Calu3 (cell line): ENCODE measurements at places on chromosomes 1 and 21. TPM values are rescaled to one million over a fixed set of nuclear protein-coding genes. Genes with fewer than 3 reads are reported as not detected.

The SELENBP1 gene
- total RNA-seq: 7.8 and 9.8 TPM in 2 replicates

The FCRL5 gene
- total RNA-seq: not detected in 2 replicates

The NLRP3 gene
- total RNA-seq: 0.26 and 0.32 TPM in 2 replicates

DNA sequence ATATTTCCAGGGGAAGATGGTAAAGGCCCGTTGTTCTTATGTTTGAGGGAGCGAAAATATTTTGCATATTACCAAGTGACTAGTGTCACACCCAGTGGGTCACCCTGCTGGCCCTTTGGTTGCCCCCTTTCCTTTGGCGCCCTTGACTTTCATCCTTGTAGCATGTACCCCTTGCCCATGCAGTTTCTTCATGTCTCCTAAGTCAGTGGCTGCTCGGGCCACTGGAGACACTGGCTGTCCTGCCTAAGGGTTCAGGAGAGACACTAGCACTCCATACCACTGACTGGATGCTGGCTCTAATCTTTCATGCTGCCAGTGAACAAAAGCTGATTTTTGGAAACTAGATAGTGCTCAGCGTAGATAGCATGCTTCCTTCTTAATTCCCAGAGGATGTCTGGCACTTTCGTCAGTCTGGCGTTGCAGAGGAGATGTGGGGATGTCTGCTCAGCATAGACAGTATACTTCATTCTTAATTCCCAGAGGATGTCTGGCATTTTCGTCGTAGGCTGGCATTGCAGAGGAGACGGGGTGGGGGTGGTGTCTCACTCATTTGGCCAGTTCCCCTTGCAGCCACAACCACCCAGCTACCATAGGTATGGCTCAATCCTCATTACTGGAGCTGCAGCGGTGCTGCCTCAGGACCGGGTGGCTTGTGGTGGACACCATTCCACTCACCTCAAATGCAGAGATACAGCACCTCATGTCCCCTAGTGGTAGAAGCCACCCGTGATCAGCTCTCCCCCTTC, 770.9 kb upstream of the TPTE start:
- H3K4me1 ChIP-seq: no peaks in the 10 kb centered on the region
- H3K4me3 ChIP-seq: no peak overlapping the region
- no peak for DNase-seq
- no peaks in the 10 kb centered on the region for H3K27me3 ChIP-seq
- no peaks in the 10 kb centered on the region for H3K36me3 ChIP-seq

DNA sequence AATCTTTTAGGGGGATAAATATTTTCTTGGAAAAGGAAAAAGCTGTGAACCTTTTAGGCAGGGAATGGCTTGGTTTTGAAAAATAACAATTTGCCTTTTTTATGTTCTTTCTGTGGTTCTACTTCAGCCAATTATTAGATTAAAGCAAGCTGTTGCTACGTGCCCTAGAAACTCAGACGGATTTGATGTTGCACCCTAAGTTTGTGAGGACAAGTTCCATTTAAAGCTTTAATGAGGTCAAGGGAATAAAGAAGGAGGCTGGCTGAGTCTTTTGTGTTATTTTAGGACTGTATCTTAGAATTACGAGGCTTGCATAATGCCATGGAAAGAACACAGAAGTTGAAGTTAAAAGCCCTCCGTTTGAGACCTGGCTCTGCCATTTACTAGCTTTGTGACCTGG, 216.9 kb downstream of the NUF2 start:
- H3K27me3 ChIP-seq: peaks cover 1% of the 10 kb centered on the region
- H3K4me3 ChIP-seq: no peak overlapping the region
- no peaks in the 10 kb centered on the region for H3K4me1 ChIP-seq
- no peak for DNase-seq
- no peak overlapping the region for H3K27ac ChIP-seq
- H3K36me3 ChIP-seq: no peaks in the 10 kb centered on the region

GRCh38 chr1:119816407-119816806, 5.1 kb upstream of the REG4 start:
- H3K36me3 ChIP-seq: no peaks in the 10 kb centered on the region
- no peak overlapping the region for H3K4me3 ChIP-seq
- no peak for DNase-seq
- H3K27ac ChIP-seq: no peak overlapping the region
- no peaks in the 10 kb centered on the region for H3K27me3 ChIP-seq

GRCh38 chr1:101278845-101279244, 42.0 kb downstream of the S1PR1 start:
- H3K27me3 ChIP-seq: peaks cover 51% of the 10 kb centered on the region
- no peak overlapping the region for H3K27ac ChIP-seq
- DNase-seq: no peak
- H3K36me3 ChIP-seq: no peaks in the 10 kb centered on the region
- no peak overlapping the region for H3K4me3 ChIP-seq

DNA sequence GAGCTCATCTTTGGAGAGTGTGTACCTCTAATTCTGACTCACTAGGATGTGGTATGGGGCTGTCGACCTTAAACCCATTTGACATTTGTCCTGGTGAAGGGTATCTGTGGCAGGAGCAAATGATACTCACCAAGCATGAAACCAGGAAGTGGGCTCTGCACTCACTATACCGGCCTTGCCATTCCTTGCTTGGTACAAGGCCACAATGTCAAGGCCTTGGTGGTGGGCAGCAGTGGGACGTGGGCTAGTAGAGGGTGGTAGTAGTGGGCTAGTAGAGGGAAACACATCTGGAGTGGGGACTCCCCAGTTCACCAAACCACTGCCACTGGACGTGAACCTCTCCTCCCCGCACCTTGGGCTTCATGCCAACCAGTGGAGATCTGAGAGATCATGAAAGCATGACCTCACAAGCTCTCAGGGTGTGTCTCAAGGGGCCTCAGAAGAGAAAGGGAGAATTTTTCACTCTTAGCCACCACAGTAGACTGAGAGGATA, 11.5 kb downstream of the TNFSF4 start:
- H3K4me3 ChIP-seq: no peak overlapping the region
- peaks cover 2% of the 10 kb centered on the region for H3K36me3 ChIP-seq
- peaks cover 9% of the 10 kb centered on the region for H3K4me1 ChIP-seq
- DNase-seq: no peak

- no peaks in the 10 kb centered on the region for H3K27me3 ChIP-seq
- H3K4me1 ChIP-seq: peaks cover 79% of the 10 kb centered on the region
- peaks cover 19% of the 10 kb centered on the region for H3K36me3 ChIP-seq
- H3K4me3 ChIP-seq: peak overlapping the region; percentile 28
- H3K27ac ChIP-seq: peak overlapping the region; percentile 42
These were observed 30.7 kb downstream of the DMBX1 start for GRCh38 chr1:46520063-46520911.

DNA sequence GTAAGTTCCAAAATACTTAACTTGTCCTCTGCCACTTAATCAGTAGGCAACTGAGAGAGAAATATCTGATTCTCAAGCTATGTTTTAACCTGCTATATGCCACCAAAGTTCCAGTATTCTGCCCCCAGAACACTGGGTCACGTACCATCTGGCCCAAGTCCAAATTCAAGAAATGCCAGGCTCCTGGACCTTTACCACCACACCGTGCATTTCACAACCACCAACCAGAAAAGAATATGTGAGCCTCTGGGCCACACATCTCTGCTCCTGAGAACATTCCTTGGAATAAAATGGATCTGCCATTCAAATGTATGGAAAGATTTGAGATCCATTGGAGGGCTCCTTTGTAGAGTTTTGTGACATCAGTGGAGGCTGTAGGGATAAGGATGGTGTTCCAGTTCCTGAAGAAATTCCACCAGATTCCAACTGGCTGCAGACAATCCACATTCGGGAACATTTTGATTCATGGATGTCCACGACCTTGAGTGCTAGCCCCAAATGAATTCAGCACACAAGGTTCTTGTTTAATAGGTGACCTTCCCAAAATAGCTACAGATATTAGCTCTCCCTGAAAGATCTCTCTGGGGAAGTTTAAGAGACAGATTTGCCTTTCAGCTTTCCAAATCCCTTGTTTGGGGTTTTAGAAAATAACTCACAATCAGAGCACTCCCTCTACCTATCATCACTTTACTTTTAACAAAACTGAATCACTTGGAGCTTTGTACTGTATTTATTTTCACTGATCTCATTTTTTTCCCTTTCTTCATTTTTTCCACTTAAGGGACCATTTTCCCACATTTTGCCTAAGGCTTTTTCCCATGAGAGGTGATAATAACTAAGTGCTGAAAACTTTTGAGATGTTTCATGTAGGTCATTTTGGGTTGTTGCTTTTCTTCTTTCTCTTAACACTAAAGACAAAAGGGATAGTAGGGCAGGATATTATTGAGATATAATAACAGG, 128.4 kb upstream of the ZC3H11B start:
- no peak overlapping the region for H3K4me3 ChIP-seq
- H3K27me3 ChIP-seq: no peaks in the 10 kb centered on the region
- H3K27ac ChIP-seq: no peak overlapping the region
- H3K4me1 ChIP-seq: no peaks in the 10 kb centered on the region
- DNase-seq: no peak

- no peak overlapping the region for H3K27ac ChIP-seq
- H3K27me3 ChIP-seq: peaks cover 90% of the 10 kb centered on the region
- peaks cover 4% of the 10 kb centered on the region for H3K36me3 ChIP-seq
- no peak overlapping the region for H3K4me3 ChIP-seq
These were observed 338.8 kb downstream of the MATN1 start for GRCh38 chr1:30384286-30385245.

- no peak overlapping the region for H3K4me3 ChIP-seq
- H3K4me1 ChIP-seq: peaks cover 69% of the 10 kb centered on the region
- no peaks in the 10 kb centered on the region for H3K27me3 ChIP-seq
- H3K27ac ChIP-seq: peak overlapping the region; percentile 33
- H3K36me3 ChIP-seq: peaks cover 24% of the 10 kb centered on the region
These were observed 43.5 kb upstream of the RAB4A start for GRCh38 chr1:229227298-229227919.

DNA sequence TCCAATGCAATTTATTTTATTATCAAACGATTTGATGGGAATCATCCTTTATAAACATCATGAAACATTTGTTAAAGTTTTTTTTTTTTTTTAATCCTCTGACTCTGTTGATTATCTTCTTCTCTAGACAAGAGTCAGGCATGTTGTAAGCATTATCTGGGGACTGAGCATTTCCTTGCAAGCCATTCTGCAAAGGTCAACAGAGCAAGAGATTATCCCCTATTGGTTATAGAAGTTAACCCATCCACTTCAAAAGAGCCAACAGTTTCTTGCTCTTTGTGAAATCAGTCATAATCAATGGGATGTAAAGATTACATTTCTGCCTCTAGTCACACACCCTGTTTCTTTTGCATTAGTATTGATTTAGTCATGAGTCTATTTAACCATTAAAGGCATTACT, 368.8 kb upstream of the ADGRL4 start:
- peaks cover 8% of the 10 kb centered on the region for H3K4me1 ChIP-seq
- no peak overlapping the region for H3K27ac ChIP-seq
- no peaks in the 10 kb centered on the region for H3K36me3 ChIP-seq
- DNase-seq: no peak

GRCh38 chr1:107894605-107895004, 70.4 kb downstream of the VAV3 start:
- H3K27me3 ChIP-seq: no peaks in the 10 kb centered on the region
- no peaks in the 10 kb centered on the region for H3K4me1 ChIP-seq
- DNase-seq: no peak

- peak overlapping the region; percentile 71 for H3K27ac ChIP-seq
- H3K36me3 ChIP-seq: peaks cover 89% of the 10 kb centered on the region
- peak overlapping the region; percentile 90 for H3K4me3 ChIP-seq
- H3K27me3 ChIP-seq: no peaks in the 10 kb centered on the region
- DNase-seq: peak; percentile 30
- peaks cover 71% of the 10 kb centered on the region for H3K4me1 ChIP-seq
These were observed 2.1 kb downstream of the S100A16 start for GRCh38 chr1:153610811-153611301.
